ENCODE measurements at places on chromosomes 3 and 15.

DNA sequence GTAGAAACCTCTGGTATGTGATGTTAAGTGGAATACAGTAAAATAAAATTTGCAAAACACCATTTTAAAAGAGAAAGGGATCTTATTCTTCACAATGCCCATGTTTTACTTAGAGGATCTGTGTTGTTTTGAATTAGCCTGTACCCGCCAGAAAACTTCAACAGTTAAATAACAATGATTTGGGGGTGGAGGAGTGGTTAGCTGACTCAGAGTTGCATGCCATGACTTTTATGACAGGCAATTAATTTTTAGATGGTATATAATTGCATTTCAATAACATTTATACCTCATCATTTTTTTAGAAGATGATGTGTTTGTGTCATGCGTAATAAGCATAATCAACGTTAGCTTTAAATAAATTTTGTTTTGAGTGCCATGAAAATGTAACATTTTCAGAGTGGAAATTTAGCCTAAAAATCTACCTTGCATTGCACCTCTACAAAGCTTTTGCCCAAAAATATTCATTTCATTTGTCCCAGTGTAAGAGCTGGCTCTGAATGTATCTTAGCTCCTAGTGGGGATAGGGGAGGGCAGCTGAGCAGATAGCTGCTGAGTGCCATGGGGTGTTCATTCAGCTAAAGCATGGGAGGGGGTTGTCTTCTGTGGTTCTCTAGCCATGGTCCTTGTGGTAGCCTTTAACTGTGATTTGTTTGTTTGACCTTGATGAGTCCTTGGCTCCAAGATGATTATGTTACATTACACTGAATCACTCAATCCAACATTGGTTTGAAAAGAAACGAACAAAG is 379.8 kb downstream of the LPP start:
- no peak for DNase-seq

DNA sequence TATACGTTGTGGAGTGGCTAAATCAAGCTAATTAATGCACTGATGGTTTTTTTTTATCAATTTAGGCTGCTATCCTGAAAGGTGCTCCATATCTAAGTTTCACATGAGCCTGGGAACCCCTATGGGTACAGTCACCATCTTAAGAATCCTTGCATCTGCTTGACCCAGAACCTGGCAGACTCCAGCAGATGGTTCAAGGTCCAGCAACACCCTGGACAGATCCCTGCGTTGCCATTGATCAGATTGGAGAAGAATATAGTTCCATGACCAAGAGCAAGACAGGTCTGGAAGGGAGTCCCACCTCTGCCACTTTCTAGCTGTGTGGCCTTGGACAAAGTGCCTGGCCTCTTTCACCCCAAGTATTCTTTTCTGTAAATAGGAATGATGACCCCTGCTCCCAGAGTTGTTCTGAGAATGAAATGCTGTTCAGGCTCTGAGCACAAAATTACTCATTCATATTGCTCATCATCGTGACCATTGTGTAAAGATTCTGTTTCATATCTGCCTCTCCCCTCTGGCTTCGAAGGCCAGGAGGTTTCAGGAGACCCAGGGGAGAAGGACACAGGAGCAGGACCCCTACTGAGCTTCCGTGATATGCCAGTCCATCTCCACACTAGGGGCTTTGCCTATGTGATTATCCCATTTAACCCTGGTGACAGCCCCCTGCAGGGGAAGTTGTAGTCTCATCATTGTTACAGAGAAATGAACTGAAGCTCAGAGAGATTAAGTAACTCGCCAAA is 30.0 kb upstream of the TSEN2 start:
- DNase-seq, result no peak

DNA sequence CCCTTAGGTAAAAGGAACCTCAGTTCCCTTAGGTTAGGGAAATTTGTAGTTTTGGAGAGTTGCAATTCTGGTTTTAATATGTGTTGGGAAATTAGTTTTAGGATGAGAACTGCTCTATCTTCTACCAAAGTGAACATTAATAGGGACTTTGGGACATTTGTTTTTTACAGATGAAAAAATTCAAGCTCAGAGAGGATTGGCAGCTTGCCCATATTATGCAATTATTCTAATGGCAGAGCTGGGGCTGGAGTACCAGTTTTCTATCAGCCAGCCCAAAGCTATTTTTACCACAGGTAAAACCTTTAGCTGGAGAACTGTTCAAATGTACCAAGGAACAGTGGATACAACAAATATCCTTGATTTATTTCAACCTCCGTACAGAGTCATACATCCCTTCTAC is 127.0 kb downstream of the CPNE4 start:
- no peak for DNase-seq

- no peak for DNase-seq
These were observed 258.1 kb upstream of the NECTIN3 start for GRCh38 chr3:110813541-110813940.

GRCh38 chr15:71691458-71692417 is 118.6 kb upstream of the NR2E3 start:
- no peak for DNase-seq

DNA sequence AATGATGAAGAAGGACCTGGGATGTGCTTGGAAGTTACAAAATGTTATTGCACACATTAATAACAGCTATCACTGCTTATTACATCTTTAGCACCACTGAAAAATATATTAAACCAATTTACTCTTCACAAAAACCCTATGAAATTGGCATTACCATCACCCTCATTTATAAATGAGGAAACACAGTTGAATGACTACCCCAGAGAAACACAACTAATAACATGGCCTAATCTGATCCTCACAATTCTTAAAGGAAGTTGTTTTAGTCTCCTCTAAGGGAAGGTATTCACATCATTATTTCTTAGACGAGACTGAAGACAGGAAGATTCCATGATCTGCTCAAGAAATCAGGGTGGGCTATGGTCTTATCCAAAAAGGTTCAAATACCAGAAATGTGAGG is 35.9 kb downstream of the INO80 start:
- no peak for DNase-seq

DNA sequence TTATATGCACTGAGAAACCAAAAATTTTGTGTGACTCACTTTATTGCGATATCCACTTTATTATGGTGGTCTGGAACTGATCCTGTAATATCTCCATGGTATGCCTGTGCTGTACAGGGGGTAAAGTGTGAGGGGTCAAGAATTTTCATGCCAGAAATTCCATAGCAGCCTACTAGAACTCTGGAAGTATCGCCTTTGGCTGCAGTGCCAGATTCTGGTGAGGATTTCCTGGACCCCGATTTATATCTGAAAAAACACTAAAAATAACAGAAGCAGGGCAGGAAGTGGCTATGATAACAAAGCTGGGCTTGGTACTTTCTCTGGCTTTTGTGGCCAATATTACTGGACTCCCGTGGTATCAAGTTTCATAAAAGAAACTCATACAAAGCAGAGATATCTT is 36.4 kb downstream of the CCDC80 start:
- DNase-seq, result no peak

GRCh38 chr3:15332405-15333098 is at the start of gene SH3BP5:
Gene SH3BP5 (minus strand): TSS chr3:15332586. CDS start chr3:15332408, 178 bp downstream.
- peak; percentile 60 for DNase-seq

- DNase-seq, result no peak
These were observed 104.9 kb downstream of the TPRG1 start for GRCh38 chr3:189276444-189277219.

DNA sequence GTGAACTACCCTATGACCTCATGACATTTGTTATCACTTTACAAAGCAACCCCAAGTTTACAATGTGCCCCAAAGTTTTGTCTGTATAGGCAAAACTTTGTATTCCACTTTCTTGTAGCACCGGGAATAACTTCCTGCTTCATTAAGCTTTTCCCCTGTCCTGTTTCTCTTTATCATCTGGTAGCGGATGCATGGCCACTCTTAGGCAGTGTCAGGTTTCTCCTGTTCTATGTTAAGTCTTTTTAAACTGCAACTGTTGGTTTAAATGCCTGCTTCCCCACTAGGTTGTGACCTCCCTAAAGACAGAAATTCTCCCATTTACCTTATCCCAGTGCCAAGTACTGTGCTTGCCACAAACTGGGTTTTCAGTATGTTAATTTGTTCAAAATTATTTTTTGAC is 433.6 kb upstream of the DPH6 start:
- no peak for DNase-seq

DNA sequence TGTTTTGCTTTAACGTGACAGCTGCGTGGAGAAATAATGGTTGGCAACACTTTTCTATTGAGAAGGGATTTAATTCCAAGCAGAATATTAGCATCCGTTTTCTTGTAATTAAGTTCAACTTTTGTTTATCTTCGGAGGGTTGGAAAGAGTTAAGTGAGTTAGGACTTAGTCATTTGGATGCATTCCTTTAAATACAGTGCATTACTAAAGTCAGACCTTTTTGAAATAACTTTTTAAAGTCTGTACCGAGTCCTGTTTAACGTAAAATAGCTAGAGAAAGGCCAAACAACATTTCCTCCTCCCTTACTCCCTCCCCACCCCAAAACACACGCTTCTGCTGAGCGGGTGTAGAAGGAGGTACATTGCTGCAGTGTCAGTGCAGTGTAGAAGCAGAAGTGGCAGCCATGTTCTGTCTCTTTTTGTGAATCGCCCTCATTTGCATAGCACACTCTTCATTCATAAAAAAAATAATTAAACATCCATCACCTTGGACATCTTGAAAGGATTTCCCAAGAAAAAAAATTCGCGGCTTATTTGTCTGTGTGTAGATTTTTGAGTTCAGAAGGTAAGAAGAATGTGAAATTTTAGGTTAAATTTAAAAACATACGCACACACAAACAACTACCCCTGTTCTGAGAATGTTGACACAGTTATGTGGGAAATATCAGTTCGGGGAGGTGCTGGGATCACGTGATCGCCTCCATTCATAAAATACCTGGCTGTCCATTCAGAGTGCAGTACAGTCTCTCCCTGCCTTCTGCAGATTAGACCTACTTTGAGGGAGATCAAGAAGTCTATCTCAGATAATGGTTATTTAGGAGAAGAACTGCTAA is 1.6 kb downstream of the SPRED1 start:
- no peak for DNase-seq

DNA sequence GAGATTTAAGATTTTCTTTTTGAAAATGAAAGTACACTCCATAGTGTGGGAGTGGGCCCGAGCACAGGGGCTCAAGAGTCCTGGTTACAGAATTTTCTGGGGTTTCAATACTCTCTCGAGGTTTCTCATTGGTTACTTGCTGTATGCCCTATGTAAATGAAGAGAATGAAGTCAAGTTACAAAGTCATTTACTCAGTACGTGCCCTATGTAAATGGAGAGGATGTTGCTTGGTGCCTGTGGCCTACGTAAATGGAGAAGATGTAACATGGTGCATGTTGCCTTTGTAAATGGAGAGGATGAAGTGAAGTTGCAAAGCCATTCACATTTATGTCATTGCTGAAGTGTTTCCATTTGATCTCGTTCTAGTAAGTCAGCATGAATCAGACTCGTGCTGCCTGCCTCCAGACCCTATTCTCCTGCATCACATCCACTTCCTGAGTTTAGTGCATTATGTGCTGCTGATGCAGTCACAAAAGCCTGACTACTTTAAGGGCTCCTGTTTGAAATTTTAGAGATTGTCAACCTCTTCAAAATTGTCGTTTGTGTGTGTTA is 302.0 kb downstream of the ZBBX start:
- DNase-seq, result no peak

- peak; percentile 4 for DNase-seq
These were observed 767 bp downstream of the GLT8D1 start for GRCh38 chr3:52704611-52705437.

DNA sequence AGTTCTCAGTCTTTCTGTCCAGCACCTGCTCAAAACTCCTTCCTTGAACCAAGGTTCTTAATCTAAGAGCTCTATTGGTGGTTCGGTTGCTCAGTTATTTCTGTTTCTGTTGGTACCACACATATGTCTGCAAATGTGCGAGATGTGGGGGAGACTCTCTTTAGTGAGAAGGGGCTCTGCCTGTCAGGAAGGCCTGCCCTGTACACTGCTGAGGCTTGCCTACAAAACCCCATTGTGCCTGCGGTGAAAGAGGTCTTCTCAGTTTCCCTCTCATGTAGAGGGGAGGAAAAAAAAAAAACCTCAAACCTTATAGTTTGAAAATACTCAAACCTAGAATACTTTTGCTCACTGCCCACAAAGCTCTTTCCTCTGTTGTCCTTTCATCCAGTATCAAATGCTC is 142.4 kb downstream of the CLSTN2 start:
- DNase-seq, result no peak

GRCh38 chr3:58955308-58955707 is 94.5 kb downstream of the CFAP20DC start:
- DNase-seq, result no peak

GRCh38 chr15:40562691-40563090 is 2.2 kb downstream of the CCDC32 start:
- no peak for DNase-seq

DNA sequence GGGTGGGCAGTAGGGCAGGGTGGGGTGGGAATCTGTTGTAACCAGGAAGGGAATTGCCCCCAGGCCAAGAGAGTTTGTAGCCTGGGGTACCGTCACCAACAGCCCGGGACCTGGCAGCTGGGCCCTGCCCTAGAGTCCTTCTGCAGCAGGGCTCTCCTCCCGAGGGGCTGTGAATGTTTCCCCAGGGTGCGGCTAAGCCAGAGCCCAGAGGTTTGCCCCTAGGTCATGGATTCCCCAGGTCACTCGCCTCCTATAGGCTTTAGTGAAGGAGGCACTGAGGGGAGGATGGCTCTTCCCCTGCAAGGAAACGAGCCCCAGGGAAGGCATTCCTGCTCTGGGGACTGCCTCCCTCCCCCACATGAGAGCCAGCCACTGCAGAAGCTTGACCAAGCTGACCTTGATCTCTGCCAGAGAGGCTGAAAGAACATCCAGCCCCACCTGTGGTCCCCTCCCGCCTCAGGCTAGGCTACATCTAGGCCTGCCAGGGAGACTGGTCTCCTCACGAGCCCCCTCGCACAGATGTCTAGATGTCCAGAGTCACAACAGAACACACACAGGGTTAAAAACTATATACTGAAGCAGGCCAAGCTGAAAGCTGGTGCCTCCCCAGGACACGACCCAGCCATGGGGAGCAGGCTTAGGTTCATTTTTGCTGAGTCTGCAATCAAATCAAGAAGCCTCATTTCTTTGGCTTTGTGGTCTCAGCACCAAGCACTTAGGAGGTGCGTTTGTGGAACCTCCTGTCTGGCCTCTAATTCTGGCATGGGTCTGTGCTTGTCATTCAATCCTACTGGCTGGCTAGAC is 69.1 kb upstream of the TAMM41 start:
- no peak for DNase-seq

- DNase-seq, result no peak
These were observed 11.1 kb downstream of the SETD5 start for GRCh38 chr3:9408546-9408945.

GRCh38 chr3:50117120-50117519 is 28.4 kb downstream of the RBM5 start:
- DNase-seq, result no peak

- no peak for DNase-seq
These were observed 226.6 kb upstream of the HES1 start for GRCh38 chr3:193909387-193909786.
